ENCODE measurements at places on chromosomes 3 and 15. TPM values are rescaled to one million over a fixed set of nuclear protein-coding genes. Genes with fewer than 3 reads are reported as not detected.

The APOD gene
- 32.0 TPM for total RNA-seq

The CAND2 gene
- total RNA-seq: 2.4 TPM

The SLC26A6 gene
- total RNA-seq: 6.2 TPM

The SCAANT1 gene
- not detected for total RNA-seq

The RAB6B gene
- 3.9 TPM for total RNA-seq

The NRROS gene
- total RNA-seq: 3.6 TPM

The SAXO2 gene
- 4.3 TPM for total RNA-seq

The ABI3BP gene
- 17.1 TPM for total RNA-seq

The TTLL13 gene
- total RNA-seq: 0.19 TPM

The TMCO5A gene
- not detected for total RNA-seq

The TNFAIP8L3 gene
- total RNA-seq: 0.76 TPM

The CDCP1 gene
- 9.5 TPM for total RNA-seq

The COX5A gene
- total RNA-seq: 78.4 TPM

The CHSY1 gene
- total RNA-seq: 7.4 TPM

The GATM gene
- 1,061 TPM for total RNA-seq

The NECTIN3 gene
- 9.7 TPM for total RNA-seq

The KPNA1 gene
- 19.7 TPM for total RNA-seq

The DOCK3 gene
- 0.24 TPM for total RNA-seq

The CCR3 gene
- not detected for total RNA-seq

The ALDH1A3 gene
- total RNA-seq: 16.3 TPM

The ACAN gene
- 0.14 TPM for total RNA-seq

The LINGO1 gene
- total RNA-seq: 3.0 TPM

The LTK gene
- 0.17 TPM for total RNA-seq

The GOLGA6L1 gene
- not detected for total RNA-seq

The TSPAN3 gene
- total RNA-seq: 150 TPM

The MPI gene
- 14.5 TPM for total RNA-seq

The FAM43A gene
- 1.2 TPM for total RNA-seq

The CHRM5 gene
- not detected for total RNA-seq

The CD200 gene
- 1.1 TPM for total RNA-seq

The GLT8D1 gene
- 30.1 TPM for total RNA-seq

The CATSPER2 gene
- 2.2 TPM for total RNA-seq

The SLC22A14 gene
- total RNA-seq: 0.12 TPM
